ENCODE measurements at places on chromosomes 16 and 17.
A peak's percentile ranks its signal among the peaks of the same experiment; 100 is the strongest.

- DNase-seq: no peak
Observed at GRCh38 chr16:1458336-1458976, 14.1 kb upstream of the CCDC154 start.

- DNase-seq: no peak
Observed at GRCh38 chr16:14121142-14121541, 50.0 kb downstream of the MRTFB start.

DNA sequence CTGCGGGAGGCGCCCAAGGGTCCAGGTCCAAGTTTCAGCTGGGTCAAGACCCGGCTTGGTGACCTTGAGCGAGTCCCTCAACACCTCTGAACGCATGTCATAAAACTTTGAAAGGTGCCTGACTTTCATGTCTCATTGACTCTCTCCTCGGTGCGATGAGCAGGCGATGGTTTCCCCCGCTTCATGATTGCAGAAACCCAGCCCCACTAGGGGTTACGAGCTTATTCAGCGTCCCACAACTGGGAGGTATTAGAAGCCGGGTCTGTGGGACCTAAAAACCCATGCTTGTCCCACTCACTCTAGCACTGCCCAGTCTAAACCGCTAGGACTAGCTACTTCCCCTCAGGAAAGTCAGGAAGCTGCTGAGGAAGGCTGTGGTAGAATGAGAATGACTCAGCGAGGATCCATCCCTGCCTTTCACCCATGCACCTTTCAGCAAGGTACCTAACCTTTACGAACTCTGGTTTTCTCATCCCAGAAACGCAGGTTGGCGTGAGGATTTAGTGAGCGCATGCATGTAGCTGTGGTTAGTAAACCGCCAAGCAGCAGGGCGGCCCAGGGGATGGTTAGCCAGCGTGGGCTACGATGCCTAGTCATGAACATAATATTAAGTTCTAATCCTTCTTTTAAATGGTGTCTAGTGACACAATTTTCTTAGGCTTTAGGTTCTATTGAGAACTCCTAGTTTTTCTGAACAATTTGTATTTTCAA, 26.2 kb upstream of the RFFL start:
- DNase-seq: no peak

GRCh38 chr16:47851146-47851545, 304.6 kb downstream of the ABCC12 start:
- no peak for DNase-seq

- DNase-seq: no peak
Observed at GRCh38 chr16:89931305-89931896, 8.3 kb downstream of the TUBB3 start.

- DNase-seq: no peak
Observed at GRCh38 chr17:49566668-49567071, 9.0 kb upstream of the NXPH3 start.

DNA sequence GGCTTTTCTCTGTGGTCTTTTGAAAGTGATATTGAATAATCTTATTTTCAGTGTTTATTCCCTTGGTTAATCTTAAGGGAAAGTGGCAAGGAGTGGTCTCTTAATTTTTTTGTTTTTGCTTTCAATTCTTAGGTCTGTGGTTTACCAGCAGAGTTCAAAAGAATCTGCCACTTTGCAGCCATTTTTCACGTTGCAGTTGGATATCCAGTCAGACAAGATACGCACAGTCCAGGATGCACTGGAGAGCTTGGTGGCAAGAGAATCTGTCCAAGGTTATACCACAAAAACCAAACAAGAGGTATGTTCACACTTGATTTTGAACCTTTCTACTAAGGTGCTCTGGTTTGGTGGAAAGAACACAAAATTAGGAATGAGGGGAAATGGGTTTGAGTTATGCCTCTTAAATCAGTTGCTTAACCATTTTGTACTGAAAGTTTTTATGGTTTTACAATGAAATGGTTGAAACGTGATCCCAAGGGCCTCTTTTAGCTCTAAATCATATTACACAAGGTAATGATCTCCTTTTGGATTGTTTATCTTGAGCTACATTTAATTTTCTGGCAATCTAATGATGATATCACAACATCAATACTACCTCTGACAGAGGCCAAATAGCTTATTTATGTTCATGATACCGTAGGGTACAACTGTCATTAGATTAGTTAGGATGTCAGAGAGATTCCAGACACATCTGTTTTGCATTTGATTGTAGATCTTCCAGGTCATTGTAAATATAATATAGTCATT, 51.6 kb upstream of the CRISPLD2 start:
- DNase-seq: no peak

DNA sequence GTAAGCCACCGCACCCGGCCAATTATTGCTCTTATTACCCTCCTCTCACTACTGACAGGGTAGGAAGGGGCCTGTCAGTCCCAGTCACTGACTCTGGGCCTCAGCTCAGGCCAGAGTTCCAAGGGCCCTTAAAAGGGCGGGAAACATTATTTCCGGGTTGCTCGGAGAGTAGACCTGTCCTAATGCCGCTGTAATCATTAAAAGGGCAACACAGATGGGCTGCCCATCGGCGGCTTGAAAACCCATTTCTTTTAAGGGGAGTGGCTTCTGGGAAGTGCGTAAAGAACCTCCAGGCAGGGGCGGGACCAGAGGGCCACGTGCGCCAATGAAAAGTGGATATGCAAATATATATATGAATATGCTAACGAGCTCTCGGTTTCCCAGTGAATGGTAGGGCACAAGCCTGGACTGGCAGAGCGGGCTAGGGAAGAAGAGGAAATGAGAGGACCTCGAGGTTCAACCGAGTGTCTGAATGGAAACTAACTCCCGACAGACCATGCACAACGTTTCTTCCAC, 26.6 kb downstream of the PIPOX start:
- DNase-seq: no peak

DNA sequence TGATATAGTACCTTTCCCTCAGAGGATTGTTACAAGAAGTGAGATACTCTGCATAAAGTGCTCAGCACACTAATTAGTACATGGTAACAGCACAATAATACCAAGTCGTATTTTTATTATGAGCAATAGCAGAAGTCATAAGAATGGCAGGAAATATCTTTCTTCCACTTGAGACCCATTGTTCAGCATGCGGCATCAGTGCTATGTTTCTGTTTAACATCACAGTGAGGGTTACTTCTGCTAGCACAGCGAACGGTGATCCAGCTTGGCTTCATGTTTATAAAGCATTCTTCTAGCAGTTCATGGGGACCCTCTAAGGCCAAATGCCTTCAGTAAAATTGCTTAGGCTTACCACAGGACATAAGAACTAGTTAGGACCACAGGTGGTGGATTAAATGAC, 83.1 kb downstream of the MYO1D start:
- no peak for DNase-seq

DNA sequence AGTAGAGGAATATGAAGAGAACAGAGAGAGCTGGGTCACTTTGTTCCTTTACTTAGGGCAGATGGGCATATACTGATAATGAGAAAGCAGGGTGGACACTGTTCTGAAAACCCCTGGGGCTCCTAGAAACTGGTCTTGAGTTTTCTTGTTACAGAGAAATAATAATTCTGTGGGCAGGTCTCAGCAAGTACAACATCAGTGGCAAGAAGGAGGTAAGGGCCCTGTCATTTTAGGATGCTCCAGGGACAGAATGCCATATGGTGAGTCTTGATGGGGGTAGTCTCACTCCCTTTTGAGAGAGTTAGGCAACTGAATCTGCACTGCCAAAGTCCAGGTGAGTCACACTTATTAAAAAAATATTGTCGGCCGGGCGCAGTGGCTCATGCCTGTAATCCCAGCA, 102.3 kb downstream of the KCNJ2 start:
- no peak for DNase-seq

GRCh38 chr17:65362826-65363225, 198.6 kb downstream of the AXIN2 start:
- DNase-seq: no peak

DNA sequence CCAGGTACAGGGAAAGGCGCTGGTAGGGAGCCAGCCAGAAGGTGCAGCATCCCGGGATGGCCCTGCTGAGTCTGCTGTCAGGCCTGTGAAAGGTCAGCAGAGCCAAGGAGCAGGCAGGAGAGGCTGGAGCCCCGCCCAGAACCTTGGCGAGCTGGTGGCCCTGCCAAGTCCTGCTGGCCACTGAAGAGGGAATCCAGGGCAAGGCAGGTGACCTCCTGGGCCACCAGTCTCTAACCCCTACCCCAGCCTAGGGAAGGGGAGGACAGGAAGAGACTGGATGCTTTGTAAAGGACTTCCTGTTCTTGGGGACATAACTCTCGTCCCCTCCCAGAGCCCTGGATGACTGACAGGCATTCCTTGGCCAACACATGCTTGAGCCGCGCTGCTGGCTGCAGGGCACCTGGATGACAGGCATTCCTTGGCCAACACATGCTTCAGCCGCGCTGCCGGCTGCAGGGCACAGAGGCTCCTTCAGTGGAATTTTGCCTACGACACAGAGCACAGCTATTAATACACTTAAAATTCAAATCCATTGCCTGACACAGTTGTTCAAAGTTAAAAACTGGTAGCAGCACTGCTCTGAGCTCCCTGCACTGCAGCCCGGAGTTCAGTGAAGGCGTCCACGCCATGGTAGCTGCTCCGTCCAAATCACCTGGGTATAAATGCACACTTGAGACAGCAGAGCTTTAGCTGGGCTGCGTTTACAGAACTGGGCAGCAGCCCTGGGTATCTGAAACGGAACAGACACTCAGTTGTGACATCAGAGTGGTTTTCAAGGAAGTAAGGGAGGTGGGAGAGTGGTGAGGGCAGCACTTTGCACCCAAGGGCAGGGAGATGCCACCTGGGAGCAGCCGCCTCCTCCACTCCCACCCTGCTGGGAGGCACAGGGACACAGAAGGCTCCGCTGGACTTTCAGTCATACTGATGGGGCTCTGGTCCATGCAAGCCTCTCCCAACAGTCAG, 2.0 kb upstream of the BRICD5 start:
- no peak for DNase-seq

DNA sequence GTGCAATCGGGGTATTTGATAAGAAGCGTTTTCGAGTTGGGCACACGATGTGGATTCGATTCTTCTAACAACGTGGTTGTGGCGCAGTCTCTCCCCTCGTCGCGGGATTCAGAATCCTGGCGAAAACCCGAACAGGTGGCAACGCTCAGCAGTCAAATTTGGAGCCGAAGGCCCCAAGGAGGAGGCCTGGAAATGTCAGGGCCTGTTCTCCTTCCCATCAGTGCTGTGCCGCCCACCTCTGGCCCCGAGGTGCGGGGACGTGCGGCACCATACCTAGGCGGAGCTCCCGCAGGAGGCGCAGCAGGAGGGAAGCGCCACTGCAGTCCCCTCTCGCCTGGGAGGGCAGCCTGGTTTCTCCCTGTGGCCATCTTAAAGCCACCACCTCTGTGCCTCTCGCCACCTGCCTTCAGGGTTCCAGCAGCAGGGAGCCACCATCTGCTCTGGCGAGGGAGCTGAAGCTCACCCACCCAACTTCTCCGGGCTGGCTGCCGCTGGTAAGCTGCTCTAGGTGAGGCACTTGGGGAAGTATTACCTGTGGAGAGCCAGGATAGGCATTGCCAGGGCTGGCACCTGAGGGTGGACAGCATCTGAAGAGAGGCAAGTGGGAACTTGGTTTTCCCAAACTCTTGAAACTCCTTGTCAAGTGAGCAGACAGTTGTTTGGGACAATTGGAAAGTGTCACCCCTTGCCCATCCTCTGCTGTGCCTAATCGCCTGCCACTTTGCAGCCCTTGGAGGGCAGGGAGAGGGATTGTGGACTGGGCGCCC, 2.6 kb upstream of the AATF start:
- no peak for DNase-seq

- no peak for DNase-seq
Observed at GRCh38 chr16:85296859-85297660, 184.8 kb upstream of the CIBAR2 start.

- DNase-seq: no peak
Observed at GRCh38 chr16:75116081-75116910, at the start of gene LDHD. TSS of gene LDHD (minus strand) at chr16:75116780. CDS start at chr16:75116720, 60 bp downstream.

GRCh38 chr16:77868478-77868877, 80.1 kb downstream of the VAT1L start:
- DNase-seq: no peak

DNA sequence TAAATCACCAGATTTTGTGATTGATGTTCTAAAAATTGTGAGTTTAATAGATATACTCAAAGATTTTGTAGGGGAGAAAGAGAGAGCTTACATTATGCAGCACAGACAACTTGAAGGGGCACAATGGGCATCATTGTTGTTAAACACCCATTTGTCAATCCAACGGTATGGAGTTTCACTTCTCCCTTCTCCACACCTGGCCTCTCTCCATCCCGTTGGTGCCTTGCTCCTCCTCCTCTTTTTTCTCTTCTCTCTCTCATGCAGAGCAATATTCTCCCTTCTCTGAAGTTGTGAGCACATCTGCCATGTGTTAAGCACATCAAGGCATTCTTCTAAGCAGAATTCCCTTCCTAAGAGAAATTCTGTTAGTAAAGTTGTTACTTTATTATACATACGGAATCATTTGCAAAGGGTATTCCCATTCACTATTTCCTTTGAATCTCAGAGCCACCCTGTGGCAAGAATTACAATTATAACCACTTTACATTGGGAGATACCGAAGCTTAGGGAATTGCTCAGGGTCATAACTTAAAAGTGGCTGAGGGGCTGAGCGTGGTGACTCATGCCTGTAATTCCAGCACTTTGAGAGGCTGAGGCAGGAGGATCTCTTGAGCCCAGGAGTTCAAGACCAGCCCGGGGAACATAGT, 40.5 kb upstream of the SKAP1 start:
- no peak for DNase-seq

DNA sequence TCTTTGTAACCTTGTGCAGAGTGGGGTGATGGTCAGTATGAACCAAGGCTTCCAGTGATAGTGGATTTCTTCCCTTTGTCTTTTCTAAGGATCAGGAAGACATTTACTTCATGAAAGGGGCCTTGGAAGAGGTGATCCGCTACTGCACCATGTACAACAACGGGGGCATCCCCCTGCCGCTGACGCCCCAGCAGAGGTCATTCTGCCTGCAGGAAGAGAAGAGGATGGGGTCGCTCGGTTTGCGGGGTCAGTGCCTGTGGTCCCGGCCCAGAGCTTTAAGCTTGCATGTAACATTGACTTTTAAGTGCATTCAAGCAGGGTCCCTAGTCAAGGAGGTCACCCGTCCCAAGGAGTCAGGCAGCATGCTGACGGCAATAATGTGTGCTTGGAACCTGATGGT, 56.0 kb downstream of the MEAK7 start:
- DNase-seq: no peak

GRCh38 chr17:73091770-73092522, 542 bp downstream of the SLC39A11 start:
- no peak for DNase-seq

- peak; percentile 48 for DNase-seq
Observed at GRCh38 chr17:59221159-59221847, 992 bp downstream of the GDPD1 start.

DNA sequence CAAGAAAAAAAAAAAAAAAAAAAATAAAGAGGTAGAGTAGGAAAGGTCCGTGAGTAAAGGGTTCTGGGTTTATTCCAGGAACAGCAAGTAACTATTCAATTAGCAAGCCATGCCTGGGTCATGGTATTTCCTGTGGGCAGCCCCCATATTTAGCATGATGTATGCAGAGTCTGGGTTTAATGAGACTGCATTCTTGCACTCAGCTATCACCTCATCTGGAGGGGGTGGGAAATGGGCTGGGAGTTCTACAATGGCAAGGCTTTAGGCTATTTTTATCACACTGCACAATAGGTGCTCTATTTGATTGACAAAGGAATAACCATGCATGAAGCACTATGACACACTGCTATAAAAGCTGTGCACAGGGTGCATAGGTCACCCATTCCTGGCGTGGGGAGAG, 104.0 kb upstream of the CCL2 start:
- DNase-seq: no peak

Data from right forelimb (tissue), 1 donor.